ENCODE measurements at places on chromosomes 12 and 14. TPM values are rescaled to one million over a fixed set of nuclear protein-coding genes. Genes with fewer than 3 reads are reported as not detected.

GRCh38 chr12:27901959-27902358 lies 70.6 kb downstream of the PTHLH start:
- DNase-seq = no peak

- no peak for DNase-seq
These were observed 1776.2 kb upstream of the SEL1L start for GRCh38 chr14:83309833-83310232.

GRCh38 chr12:92304371-92305055 lies 158.9 kb upstream of the BTG1 start:
- DNase-seq = no peak

DNA sequence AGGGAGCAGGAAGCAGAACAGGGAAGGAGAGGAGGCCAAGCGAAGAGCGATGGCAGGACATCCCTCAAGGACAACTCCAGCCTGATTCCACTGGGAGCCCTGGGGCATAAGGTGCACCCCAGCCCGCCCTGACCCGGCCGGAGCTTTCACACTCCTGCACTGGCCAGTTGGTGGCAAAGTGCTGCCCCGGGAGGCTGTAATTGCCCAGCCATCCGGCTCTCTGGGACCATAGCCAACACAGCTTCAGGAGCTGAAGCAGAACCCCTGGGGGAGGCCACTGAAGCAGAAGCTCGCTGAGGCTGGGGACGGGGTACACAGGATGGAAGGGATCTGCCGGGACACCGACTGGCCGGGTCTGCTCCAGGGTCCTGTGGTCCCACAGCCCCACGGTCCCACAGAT lies 41.9 kb upstream of the BEGAIN start:
- DNase-seq = no peak

DNA sequence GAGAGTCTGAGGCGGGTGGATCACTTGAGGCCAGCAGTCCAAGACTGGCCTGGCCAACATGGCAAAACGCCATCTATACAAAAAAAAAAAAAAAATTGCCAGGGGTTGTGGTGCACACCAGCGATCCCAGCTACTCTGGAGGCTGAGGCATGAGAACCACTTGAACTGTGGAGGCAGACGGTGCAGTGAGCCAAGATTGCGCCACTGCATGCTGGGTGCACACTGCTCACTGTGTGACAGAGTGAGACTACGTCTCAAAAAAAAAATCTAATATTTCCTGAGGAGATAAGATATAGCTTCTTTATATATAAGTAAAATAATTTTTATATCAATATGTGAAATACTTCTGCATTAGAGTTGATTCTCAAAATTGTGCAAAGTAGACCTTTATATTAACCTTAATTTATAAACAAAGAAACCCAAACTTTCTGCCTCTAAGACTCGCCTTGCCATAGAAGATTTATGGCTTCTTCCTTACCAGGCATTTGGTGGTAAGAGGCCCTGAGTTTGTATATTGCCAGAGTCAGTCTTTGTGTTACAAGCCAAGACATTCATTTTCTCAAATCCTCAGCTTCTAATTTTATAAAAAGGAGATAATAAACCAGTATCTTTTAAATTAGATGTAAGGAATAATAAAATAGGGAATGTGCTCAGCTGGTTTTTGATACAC lies 1226.7 kb downstream of the FLRT2 start:
- DNase-seq = no peak

- no peak for DNase-seq
These were observed 23.4 kb upstream of the ELK3 start for GRCh38 chr12:96170762-96171161.

SYNDIG1L gene
- total RNA-seq = 1.6 TPM

HOXC10 gene
- not detected for total RNA-seq
